ENCODE measurements at places on chromosomes 6 and 20.

GRCh38 chr6:139577763-139578604 is 203.5 kb upstream of the CITED2 start:
- H3K27me3 ChIP-seq = no peaks in the 10 kb centered on the region
- no peak overlapping the region for H3K4me3 ChIP-seq
- H3K36me3 ChIP-seq = no peaks in the 10 kb centered on the region
- peak overlapping the region; percentile 92 for H3K27ac ChIP-seq

DNA sequence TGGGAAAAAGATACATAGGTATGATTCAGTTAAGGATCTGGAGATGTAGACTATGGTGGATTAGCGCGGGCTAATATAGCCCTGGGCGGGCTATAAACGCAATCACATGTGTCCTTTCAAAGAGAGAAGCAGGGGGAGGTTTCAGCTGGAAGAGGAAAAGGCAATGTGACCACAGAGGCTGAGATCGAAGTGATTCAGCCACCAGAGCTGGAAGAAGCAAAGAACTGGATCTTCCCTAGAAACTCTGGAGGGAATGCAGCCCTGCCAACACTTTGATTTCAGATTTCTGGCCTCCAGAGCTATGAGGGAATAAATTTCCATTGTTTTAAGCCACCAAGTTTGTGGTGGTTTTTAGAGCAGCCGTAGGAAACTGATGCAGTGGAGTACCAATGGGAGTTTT is 81.5 kb upstream of the NHSL1 start:
- no peak overlapping the region for H3K4me3 ChIP-seq
- H3K27ac ChIP-seq = no peak overlapping the region
- DNase-seq = no peak

DNA sequence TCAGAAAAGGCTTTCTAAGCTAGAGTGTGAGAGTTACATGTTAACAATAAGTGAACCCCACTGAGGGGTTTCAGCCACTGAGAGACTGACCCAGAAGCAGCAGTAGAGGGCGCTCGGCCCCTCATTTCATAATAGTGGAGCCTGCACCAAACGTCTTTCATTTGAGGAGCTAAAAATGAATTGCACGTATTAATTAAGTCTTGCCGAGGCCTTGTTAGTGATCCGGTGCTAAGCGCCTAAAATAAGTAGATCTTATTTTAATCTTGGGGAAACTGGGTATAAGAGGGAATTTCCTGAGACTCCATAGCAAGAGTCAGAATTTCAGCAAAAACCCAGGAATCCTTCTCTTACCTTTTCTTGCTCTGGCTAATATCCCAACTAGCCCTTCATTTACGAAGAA is 209.7 kb downstream of the FARS2 start:
- no peak overlapping the region for H3K27ac ChIP-seq
- H3K4me1 ChIP-seq = peaks cover 8% of the 10 kb centered on the region
- no peaks in the 10 kb centered on the region for H3K36me3 ChIP-seq
- no peak for DNase-seq
- H3K27me3 ChIP-seq = no peaks in the 10 kb centered on the region
- no peak overlapping the region for H3K4me3 ChIP-seq

DNA sequence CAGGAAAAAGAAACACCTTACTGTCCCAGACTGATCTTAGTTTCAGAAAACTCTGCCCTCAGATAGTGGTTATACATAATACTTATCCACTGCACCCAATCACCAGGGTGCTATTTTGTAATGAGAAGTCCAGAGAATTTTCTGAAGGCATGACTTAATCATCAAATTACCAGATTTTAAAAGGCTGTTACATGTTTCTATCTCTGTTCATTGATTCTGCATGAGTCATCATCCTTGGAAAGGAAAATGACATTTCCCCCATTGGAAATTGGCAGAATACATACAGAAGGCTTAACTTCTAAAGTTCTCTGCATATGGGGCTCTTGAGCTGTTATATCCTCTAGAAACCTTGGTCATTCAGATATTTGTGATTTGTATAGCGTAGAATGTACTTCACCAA is 587.9 kb upstream of the FLRT3 start:
- no peaks in the 10 kb centered on the region for H3K36me3 ChIP-seq
- DNase-seq = no peak
- H3K4me3 ChIP-seq = no peak overlapping the region
- no peak overlapping the region for H3K27ac ChIP-seq
- no peaks in the 10 kb centered on the region for H3K27me3 ChIP-seq

DNA sequence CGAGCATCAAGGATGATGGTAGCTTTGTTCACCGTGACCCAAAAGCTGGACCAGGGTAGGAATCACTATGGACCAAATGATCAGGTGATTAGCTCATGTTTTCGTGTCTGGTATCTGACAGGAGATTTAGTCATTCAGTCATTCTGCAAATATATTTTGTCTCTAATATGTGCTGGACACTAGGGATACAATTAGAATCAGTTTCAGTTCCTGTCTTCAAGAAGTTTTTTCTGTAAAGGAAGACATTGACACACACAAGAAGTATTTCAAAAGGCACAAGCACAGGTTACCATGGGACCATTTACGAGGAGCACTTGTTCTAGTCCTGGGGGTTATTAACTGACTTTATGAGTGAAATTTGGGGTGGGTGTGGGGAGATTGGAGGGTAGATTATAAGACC is 244.9 kb downstream of the HIVEP2 start:
- no peak overlapping the region for H3K27ac ChIP-seq
- H3K36me3 ChIP-seq = no peaks in the 10 kb centered on the region
- no peak overlapping the region for H3K4me3 ChIP-seq
- H3K27me3 ChIP-seq = no peaks in the 10 kb centered on the region
- H3K4me1 ChIP-seq = peaks cover 34% of the 10 kb centered on the region
- no peak for DNase-seq

GRCh38 chr6:113396730-113397129 is 460.4 kb upstream of the MARCKS start:
- H3K4me3 ChIP-seq = no peak overlapping the region
- H3K27ac ChIP-seq = peak overlapping the region; percentile 72
- H3K4me1 ChIP-seq = peaks cover 44% of the 10 kb centered on the region
- no peak for DNase-seq
- peaks cover 6% of the 10 kb centered on the region for H3K36me3 ChIP-seq
- H3K27me3 ChIP-seq = no peaks in the 10 kb centered on the region

DNA sequence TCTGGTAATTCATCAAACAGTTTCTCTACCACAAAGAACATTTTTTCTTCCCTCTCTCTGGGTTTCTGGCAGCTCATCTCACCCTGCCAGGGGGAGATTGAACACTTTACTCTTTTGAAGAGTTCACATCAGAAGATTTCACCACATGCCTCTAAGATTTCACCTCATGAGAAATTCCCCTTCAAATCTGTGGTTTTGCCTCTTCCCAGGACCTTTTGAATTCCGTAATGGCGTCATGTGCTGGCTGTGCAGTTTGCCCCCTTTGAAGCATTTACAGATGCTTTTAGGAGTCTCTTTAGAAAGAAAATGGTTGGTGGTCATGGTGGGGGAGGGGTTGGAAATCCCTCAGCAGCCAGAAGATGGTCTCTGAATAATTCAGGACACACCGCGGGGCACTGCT is 486.1 kb downstream of the QKI start:
- peaks cover 4% of the 10 kb centered on the region for H3K4me1 ChIP-seq
- no peaks in the 10 kb centered on the region for H3K27me3 ChIP-seq
- H3K27ac ChIP-seq = no peak overlapping the region
- no peak for DNase-seq
- H3K36me3 ChIP-seq = no peaks in the 10 kb centered on the region

DNA sequence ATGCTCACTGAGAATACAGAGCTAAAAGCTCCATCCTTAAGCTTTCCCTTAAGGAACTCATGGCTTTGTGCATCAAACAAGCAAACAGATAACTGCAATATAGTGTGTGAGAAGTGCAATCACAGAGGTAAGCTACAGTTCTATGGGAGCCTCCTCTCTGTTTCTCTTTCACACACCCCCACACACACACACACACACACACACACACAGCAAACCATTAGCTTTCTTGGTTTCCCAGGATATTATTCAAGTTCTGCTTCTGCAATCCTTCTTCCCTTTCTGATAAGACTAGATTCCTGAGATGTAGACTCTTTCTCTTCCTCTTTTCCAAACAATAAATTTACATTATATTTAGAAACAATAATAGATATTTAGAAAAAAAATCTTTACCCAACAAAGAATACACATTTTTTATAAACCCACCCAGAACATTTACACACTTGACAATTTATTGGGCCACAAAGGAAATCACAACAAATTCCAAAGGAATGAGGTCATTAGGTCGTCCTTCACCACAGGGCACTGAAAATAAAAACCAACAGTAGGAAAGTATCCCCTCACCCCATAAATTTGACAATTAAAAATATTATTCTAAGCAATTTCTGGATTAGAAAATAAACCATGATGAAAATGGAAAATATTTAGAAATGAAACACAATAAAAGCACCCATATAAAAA is 9.3 kb upstream of the GFOD1 start:
- H3K27me3 ChIP-seq = no peaks in the 10 kb centered on the region
- H3K4me3 ChIP-seq = no peak overlapping the region
- H3K4me1 ChIP-seq = peaks cover 10% of the 10 kb centered on the region
- no peaks in the 10 kb centered on the region for H3K36me3 ChIP-seq
- no peak overlapping the region for H3K27ac ChIP-seq
- DNase-seq = no peak

- no peak overlapping the region for H3K4me3 ChIP-seq
- H3K27me3 ChIP-seq = no peaks in the 10 kb centered on the region
- H3K36me3 ChIP-seq = peaks cover 16% of the 10 kb centered on the region
- DNase-seq = no peak
- peaks cover 66% of the 10 kb centered on the region for H3K4me1 ChIP-seq
These were observed 113.5 kb downstream of the OGFRL1 start for GRCh38 chr6:71402096-71402495.

DNA sequence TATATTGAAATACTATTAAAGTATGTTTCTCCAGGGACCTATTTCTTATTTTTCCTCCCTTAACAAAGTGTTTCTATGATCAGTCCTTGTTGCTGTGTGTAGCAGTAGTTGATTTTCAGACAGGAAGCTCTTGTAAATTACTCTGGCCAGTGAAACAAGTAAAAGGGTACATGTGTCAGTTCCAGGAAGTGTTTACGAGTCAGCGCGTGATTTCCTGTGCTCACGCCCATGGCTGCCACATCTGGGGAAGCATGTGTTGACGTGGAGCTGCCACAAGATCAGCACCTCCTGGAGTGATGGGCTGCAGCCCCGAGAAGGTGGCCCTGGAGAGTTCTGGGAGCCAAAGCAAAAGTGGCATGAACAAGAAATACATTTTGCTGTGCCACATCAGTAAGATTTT is 38.6 kb upstream of the GGTLC1 start:
- DNase-seq = no peak
- no peaks in the 10 kb centered on the region for H3K4me1 ChIP-seq
- no peak overlapping the region for H3K4me3 ChIP-seq
- no peak overlapping the region for H3K27ac ChIP-seq
- H3K27me3 ChIP-seq = peaks cover 2% of the 10 kb centered on the region
- H3K36me3 ChIP-seq = no peaks in the 10 kb centered on the region

DNA sequence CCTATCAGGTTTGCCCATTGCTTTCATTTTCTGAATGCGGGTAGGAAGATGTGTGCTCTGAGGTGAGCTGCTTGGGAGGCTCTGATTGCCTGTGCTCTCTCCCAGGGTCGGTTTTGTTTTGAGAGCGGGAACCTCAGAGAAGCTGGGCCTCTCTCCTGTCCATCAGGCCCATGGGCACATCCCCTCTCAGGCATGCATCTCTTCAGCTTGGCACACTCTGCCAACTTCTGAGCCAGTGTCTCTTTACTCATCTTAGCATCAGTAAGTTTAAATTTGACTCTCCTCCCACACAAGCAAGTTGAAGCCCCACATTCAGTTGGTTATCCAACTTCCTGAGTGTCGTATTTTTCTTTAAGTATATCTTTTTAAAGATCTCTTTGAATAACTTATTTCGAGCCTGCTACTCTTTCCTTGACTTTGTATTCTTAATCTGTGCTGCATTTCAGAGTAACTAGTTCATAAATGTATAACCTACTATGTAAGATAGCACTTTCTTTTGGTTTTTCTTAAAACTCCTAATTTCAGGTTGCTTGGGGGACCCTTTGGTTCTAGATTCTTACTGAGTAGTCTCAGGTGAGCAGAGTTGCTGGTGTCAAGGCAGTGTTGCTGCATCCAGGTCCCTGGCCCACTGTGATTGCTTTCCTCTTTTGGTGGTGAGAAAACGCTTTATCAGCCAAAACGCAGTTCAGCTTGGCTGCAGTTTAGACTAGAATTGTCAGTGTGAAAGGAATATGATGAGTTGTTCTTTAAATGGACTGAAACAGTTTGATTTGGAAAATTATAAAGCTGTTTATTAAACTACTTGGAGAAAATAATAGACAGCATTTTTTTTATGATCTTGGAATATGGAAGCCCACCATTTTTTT is 54.8 kb downstream of the SNX9 start:
- no peak for DNase-seq
- no peak overlapping the region for H3K4me3 ChIP-seq
- H3K36me3 ChIP-seq = peaks cover 59% of the 10 kb centered on the region
- H3K27ac ChIP-seq = peak overlapping the region; percentile 23
- no peaks in the 10 kb centered on the region for H3K27me3 ChIP-seq

- H3K27ac ChIP-seq = no peak overlapping the region
- H3K4me3 ChIP-seq = no peak overlapping the region
- no peaks in the 10 kb centered on the region for H3K27me3 ChIP-seq
- no peak for DNase-seq
These were observed 50.0 kb upstream of the SCGN start for GRCh38 chr6:25601800-25602673.

DNA sequence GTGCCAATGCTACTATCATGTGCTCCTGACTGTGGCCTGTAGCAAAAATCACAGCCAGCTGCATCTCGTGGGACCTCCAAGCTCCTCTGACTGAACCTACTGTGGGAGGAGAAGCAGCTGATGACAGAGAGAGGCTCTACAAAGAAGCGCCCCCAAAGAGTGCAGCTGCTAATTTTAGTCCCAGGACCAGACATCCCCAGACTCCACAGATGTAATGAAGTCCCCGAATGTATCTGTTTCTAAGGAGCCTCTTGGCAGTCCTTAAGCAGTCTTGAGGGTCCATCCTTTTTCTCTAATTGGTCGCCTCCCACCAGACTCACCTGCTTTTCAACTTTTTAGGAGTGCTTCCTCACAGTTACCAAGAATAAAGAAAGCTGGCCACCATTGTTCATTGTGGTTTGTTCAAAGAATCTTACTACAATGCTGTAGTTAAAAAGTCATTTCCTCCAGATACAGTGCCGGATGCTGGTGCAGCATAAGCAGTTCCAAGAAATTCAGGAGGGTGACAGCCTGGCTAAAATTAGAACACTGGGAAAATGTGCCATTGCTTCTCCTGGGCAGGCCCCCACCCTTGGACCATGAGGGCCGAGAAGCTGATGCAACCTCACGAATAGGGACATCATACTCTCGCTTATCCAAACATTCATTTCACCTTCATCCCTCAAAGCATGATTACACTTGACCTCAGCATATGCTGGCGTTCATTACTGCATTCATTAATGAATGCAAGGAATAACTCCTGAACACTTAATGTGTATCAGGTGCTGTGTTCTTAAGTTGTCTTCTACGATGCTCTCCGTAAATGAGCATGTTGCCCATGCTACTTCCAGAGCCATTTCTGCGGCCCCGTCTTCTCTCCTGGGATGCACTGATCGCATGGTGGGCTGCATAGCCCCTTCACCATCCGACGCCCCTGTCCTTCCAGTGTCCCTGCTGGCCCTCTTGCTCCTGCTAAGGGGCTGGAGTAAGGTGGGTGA is 66.4 kb downstream of the LY86 start:
- no peak for DNase-seq
- peaks cover 8% of the 10 kb centered on the region for H3K27me3 ChIP-seq
- no peak overlapping the region for H3K4me3 ChIP-seq
- H3K27ac ChIP-seq = no peak overlapping the region
